ENCODE measurements at places on chromosomes 6 and 20.
A peak's percentile ranks its signal among the peaks of the same experiment; 100 is the strongest.

GRCh38 chr6:28897369-28897745, 26.4 kb downstream of the TRIM27 start:
- no peak for DNase-seq

DNA sequence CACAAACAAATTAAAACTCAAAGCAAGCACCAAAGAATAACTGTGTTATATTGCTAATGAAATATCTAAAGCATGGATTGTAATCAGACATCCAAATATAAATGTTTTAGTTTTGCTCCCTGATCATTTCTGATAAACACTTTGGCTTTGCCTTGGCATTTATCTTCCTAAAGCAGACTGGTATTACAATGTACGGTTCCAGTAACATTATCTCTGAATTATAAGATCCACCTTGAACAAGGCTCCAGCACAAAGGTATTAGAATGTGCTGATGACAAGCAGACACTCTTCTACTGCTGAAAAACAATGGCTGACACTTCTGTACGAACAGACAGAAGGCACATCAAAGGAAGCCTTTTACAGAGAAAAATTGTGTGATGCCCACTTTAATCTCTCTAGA, 74.6 kb downstream of the INSM1 start:
- DNase-seq = no peak

DNA sequence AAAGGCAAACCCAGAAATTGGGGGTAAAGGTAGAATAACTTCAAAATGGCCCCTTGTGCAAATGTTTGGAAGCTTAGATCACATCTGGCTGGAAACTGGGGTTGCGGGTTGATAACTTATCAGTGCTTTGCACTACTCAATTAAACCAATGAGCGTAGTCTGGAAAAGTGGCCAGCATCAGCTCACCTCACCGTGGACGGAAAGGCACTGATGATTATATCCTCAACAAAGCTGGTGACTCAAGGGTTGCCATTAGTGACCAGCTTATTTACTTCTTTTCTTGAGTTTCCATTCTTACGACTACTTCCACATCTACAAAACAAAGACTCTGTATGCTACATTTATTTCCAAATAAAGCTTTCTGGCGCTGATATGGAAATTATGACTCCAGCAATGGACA, 198.5 kb upstream of the HEY2 start:
- DNase-seq = no peak

DNA sequence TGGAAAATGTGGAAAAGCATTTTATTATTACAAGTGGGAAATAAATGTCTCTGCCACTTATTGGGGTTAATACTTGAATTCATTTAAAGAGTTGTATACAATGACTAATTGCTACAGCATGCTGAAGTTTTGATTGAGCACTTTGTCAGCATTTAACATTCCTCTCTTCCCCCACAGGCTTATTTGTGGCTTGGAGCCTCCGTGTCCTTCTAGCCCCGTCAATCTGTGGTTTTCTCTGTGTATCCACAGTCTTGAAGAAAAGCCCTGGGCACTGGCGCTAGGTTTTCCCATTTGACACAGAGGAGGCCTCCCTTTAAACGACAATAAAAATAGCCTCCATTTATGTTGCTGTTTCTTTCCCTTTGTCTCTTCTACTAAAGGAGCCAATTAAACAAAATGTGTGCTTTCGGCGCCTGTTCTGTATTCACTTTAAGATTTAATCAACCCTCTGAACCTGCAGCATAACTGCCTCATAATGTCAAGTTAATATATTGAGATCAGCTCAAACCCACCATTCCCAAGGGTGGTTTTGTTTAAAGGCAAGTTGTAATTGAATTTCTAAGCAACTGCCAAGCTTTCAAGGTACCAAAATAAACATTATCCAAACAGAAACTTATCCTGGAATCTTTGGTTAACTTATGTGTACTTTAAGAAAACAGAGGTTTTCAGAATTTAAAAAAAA, 326.6 kb upstream of the RNF24 start:
- no peak for DNase-seq

GRCh38 chr6:21887231-21888185, 294.0 kb downstream of the SOX4 start:
- DNase-seq = no peak

- DNase-seq = no peak
These were observed 504.8 kb downstream of the MEI4 start for GRCh38 chr6:78157606-78158005.

DNA sequence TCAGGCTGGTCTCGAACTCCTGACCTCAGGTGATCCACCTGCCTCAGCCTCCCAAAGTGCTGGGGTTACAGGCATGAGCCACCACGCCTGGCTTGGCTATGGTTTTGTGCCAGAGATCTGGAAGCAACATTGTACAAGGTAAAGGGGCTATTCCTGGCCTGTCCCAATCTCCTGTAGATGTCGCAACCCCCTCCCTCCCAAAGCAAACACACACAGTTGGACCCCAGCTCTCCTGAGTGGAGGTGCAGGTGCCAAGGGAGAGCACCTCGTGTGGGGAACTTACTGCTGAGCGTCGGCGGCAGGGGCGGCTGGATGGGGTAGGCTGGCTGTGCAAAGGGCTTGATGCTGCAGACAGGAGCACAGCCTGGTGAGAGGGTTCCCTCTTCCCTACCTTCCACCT, 8.8 kb downstream of the RPL10A start:
- DNase-seq = no peak

- DNase-seq = no peak
These were observed 35.0 kb upstream of the ID1 start for GRCh38 chr20:31570021-31570463.

DNA sequence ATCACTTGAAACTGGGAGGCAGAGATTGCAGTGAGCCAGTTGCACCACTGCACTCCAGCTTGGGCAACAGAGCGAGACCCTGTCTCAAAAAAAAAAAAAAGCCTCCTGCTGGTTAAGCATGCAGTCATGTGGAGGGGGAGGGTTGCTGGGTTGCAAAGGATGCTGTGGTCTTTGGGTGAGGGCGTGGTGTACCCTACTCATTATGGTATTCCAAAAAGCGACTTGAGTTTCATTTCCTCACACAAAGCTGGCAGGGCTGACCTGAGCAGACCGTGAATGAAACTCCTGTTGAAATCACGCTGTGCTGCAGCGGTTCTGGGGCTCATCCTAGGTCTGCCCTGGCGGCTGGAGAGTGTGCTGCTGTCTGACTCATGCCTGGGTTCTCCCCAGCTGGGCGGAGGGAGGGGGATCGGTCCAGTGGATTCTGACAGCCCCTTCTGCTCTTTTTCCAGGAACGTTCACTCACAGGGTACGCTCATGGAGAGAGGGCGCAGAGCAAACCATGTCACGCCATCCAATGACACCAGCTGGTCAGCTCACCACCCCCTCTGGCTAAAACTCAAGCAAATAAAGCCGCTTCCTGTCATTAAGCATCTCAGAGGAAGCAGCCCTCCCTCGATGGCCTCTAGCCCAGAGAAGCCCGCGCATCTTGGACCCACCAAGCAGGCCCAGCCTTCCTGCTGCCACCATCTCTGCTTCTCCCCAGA, 166.2 kb downstream of the SCML4 start:
- DNase-seq = no peak

DNA sequence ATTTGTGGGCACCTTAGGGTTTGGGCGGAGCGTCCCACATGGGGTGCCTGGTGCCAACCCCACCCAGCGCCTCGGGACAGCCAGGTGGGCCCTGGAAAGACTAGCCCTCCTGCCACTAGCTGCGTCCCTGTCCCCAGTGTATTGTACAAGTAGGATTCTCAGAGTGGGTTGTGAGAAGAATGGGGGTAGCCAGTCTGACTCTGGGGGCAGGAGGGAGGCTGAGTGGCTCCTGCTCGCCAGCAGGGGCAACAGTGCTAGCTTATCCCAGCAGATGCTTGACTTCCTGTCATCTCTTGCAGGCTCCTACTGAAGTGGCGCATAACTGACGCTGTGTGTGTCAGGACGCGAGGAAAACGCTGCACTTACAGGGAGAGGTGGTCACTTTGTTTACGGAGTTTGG, 9.3 kb downstream of the PSMA7 start:
- DNase-seq = no peak

DNA sequence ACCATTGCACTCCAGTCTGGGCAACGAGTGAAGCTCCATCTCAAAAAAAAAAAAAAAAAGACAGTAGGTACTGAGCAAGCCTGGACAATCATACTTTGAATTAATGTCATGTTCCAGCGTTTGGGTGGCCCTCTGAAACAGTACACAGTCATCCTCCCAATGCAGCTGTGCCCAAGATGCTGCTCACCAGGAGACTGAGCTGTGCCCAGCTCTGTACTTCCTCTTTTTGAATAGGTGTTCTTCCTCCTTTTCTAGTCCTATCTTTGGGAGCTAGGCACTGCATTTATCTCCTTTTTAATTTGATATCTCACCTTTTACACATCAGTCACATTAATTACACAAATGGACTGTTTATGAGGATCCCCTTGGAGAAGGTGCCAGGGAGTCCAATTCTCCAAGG, 101.5 kb downstream of the RPP40 start:
- DNase-seq = no peak

DNA sequence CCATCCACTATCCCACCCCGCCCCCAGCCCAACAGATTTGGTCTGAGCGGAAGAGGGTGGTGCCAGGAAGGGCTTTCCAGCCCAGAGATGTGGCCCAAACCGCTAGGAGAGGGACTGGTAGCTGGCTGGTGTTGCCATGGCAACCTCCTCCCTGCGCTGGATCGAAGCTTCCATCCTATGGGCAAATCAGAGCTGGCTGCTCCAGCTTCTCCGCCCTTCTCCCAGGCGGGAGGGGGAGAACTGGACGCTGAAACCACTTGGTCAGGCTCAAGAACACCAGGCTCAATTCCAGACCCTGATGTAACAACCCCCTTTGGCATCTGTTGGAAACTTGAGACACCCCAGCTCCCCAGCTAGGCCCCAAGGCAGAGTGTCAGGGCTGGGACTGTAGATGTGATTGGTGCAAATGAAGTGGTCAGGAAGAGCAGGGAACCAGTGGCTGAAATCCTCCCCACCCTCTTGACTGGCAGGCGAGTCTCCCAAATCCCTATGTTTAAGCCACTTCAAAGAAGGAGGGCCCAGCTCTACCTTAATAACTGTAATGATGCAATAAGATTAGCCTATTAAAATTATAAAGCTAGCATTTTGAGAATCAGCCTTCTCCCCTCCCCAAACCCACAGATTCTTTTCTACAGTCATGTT, 4.2 kb downstream of the RIMS4 start:
- peak; percentile 18 for DNase-seq

DNA sequence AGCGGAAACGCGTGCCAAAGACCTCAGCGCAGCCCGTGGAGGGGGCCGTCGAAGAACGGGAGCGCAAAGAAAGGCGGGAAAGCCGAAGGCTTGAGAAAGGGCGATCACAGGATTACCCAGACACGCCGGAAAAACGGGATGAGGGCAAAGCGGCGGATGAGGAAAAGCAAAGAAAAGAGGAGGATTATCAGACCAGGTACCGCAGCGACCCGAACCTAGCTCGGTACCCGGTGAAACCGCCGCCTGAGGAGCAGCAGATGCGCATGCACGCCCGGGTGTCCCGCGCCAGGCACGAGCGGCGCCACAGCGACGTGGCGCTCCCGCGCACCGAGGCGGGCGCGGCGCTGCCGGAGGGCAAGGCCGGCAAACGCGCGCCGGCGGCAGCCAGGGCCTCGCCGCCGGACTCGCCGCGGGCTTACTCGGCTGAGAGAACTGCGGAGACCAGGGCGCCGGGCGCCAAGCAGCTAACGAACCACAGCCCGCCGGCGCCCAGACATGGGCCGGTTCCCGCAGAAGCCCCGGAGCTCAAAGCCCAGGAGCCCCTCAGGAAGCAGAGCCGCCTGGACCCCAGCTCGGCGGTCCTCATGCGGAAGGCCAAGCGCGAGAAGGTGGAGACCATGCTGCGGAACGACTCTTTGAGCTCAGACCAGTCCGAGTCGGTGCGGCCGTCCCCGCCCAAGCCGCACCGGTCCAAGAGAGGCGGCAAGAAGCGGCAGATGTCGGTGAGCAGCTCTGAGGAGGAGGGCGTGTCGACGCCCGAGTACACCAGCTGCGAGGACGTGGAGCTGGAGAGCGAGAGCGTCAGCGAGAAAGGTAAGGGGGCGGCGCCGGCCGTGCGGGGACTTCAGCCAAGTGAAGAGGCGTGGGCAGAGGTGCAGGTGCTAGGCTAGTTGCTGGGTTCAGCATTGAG, 296.2 kb downstream of the RIMS1 start:
- no peak for DNase-seq

DNA sequence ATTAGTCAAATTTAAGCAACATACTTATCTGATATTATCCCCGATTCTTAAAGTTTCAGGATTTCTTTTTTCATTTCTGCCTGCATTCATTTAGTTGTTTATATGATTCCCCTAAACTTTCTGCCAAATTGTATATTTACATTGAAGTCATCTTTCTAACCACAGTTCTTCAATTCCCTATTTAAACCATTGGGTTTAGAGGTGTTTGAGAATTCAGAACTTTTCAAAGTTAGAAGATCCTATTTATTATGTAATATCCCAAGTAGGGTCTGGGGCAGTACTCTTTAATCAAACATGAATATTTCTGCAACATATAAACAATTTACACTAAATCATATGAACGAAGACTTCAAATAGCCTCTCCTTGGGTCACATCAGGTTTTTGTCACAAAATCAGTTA, 52.9 kb downstream of the KLHL31 start:
- DNase-seq = no peak

- DNase-seq = no peak
These were observed 42.4 kb downstream of the FGD2 start for GRCh38 chr6:37047689-37048402.

DNA sequence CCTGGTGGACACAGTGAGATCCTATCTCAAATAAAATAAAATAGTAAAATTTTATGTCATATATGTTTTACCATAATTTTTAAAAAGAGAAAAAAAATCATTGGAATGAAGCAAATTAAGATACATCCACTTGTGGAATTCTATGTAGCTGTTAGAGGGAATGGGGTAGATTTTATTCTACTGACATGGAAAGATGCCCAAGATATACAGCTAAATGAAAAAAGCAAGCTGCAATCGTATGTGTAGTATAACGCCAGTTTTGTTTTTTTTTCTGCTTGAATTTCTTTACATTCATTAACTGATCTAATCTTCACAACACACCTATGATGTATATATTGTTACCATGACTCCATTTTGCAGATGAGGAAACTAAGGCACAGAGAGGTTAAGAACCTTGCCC, 23.4 kb upstream of the RANBP9 start:
- DNase-seq = no peak

- peak; percentile 72 for DNase-seq
These were observed 39.2 kb downstream of the KCNK5 start for GRCh38 chr6:39189915-39190544.

- no peak for DNase-seq
These were observed 37.7 kb downstream of the PEX7 start for GRCh38 chr6:136860043-136860442.

GRCh38 chr6:119533603-119534279, 184.2 kb upstream of the MAN1A1 start:
- DNase-seq = no peak

DNA sequence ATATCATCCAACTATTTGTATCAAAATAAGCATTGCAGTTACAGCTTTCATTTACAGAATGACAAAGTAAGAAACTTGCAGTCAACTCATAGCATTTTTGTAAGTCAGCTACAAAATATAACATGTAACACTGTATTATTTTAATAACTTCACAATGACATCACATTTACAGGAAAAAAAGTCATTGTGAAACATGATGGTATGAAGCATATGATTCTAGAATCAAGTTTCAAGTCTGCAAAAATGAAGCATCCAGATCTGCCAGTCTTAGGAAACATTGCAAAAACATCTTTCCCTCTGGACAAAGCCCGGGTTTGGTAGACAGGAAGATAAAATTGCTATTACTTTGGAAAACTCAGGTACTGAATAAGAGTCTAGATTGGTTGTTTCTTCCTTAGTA, 263.9 kb upstream of the NT5E start:
- DNase-seq = no peak

Data from SK-MEL-5 (cell line).